ENCODE measurements at places on chromosomes 16 and 17.
A peak's percentile ranks its signal among the peaks of the same experiment; 100 is the strongest.

- no peak for DNase-seq
Observed at GRCh38 chr17:74798239-74798707, 22.1 kb upstream of the NAT9 start.

GRCh38 chr16:75383141-75383540 lies 50.2 kb downstream of the CFDP1 start:
- DNase-seq: no peak

GRCh38 chr17:38707678-38708351 lies 2.7 kb downstream of the MLLT6 start:
- DNase-seq: no peak

DNA sequence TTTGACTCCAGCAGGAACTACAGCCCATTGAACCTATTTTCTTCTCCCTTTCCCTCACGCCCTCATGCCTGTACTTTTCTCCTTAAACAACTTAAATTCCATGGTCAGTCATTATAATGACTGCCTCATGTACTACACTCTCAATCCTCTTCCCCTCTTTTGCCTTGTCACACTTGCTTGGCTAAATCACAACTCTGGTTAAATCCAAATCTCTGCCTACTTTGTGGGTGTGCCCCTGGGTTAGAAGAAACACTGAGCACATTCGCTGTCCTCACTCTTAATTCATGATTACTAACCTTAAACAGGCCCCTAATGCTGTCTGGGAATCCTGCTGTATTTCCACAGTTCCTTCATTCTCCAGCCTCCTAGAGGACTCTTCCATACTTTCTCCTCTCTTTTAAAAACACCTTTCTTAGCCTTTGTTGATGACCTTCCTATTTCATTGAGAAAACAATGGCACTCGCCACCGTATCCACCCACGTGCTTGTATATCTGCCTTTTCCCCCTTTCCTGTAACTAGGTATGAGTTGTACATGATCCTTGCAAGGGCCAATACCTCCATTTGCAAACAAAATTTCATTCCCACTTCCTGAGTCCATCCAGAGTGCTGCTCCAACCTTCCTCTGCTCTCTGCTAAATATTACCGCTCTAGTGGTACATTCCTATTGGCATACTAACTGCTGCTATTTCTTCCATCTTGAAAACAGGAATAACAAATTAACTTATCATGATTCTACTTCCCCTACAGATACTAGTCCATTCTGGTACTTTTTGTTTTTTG lies 28.9 kb downstream of the ZNRF1 start:
- DNase-seq: no peak

DNA sequence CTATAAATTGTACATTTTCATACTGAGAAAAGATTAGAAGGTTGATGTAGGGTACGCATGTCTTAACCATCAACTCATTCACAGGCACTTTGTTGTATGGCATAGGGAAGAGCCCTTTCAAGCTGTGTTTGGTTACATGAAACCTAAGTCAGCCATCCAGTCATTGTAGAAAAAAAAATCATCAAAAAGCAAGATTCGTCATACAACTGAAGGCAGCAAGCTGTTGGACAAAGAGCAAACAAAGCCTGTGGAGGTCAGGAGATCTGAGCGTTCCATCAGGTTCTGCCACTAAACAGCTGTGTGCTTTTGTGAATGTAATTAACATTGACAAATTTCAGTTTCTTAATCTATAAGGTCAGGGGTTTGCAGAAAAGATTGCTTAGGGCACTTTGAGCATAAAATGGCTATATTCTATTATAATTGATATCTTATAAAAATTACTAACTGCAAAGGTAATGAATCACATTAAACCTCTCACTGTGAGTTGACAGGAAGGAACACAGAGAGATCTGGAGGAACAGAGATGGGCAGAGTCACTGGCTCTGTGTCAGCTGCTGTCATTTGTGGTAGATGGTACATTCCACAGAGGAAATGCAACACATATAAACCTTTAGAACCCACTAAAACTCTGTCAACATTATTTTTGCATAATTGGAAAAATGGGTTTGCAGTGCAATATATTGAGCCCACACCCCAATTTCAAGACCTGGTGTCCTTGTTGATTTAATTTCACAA lies 66.3 kb upstream of the MYOCD start:
- no peak for DNase-seq

GRCh38 chr17:76597156-76598003 lies 11.7 kb upstream of the ST6GALNAC2 start:
- no peak for DNase-seq

GRCh38 chr17:66790501-66791061 lies 44.3 kb upstream of the CACNG5 start:
- no peak for DNase-seq

DNA sequence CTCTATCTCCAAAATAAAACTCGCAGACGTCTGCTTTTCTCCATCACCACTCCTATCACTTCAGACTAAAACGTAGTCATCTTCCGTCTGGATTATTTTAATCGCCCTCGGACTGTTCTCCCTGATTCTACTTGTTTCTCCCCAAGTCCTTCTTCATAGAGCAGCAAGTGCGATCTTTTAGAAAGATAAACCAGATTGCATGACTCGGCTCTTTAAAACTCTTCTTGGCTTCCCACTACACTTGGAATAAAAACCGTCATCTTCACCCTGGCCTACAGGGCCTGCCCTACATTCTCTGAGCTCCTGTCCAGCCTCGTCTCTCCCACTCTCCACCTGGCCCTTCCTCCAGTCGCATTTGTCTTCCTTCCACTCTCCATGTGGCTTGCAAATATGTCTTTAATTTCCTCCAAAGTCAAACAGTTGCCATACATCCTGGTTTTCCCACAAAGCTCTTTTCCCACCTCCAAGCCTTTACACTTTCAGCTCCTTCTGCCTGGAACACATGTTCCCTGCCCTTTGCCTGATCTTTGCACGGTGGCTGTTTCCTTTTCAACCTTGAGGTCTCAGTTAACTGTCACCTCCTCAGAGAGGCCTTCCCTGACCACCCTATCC lies 70.5 kb upstream of the DHX40 start:
- no peak for DNase-seq

DNA sequence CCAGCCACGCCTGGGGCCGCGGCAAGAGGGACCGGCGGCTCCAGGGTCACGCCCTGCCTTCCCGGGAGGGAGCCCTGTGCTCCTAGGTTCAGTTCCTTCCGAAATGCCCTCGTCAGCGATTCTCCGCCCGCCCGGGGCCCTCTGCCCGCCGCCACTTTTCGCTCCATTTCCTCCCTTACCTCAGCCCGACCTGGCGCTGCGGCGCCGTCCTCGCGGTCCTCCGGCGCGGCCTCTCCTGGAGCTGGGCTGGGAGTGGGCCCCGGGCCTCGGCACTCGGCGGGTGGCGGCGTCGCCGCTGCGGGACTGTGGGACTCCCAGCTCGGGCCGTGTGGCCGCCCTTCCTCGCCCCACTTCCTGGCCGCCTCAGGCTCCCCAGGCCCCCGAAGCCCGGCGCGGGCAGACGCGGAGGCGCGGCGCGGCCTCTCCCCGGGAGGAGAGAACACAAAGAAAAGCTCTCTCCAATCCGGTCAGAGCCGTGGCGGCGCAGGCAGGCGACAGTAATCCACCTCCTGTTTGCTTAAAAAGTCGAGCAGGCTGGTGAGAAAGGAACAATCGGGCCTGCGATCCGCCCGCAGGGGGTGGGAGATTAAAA lies 1.6 kb downstream of the BAHCC1 start:
- DNase-seq: peak; percentile 83

- peak; percentile 68 for DNase-seq
Observed at GRCh38 chr17:1752425-1753262, 9.2 kb upstream of the SERPINF1 start.

GRCh38 chr17:56985371-56986162 lies 7.6 kb downstream of the SCPEP1 start:
- no peak for DNase-seq

GRCh38 chr16:68287276-68288251 lies 23.2 kb downstream of the SLC7A6OS start:
- no peak for DNase-seq

- no peak for DNase-seq
Observed at GRCh38 chr17:6756425-6757031, 682 bp downstream of the XAF1 start.

DNA sequence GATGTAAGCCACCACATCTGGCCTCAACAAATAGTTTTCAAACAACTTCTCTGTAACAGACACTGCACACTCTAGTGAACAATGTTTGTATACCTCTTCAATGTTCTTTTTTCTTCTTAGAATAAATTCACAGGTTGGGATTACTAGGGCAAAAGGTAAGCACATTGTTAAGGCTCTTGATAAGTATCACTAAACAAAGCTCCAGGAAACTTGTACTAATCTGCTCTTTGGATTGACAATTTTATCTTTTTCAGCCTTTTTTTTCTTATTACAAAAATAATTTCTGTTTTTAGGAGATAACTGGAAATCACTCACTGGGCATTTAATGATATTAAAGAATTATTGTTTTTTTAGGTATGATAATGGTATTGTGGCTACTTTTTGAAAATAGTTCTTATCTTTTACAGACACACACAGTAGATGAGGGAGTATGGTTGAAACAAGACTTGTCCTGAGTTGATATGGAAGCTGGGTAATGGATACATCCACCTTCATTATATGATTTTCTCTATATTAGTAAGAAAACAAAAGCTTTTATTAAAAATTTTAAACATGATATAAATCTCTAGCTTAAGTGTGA lies 7.7 kb upstream of the MPRIP start:
- DNase-seq: no peak

GRCh38 chr17:36196131-36196486 lies 449 bp downstream of the CCL3L1 start:
- no peak for DNase-seq

- no peak for DNase-seq
Observed at GRCh38 chr16:49455991-49456745, 82.6 kb downstream of the C16orf78 start.

DNA sequence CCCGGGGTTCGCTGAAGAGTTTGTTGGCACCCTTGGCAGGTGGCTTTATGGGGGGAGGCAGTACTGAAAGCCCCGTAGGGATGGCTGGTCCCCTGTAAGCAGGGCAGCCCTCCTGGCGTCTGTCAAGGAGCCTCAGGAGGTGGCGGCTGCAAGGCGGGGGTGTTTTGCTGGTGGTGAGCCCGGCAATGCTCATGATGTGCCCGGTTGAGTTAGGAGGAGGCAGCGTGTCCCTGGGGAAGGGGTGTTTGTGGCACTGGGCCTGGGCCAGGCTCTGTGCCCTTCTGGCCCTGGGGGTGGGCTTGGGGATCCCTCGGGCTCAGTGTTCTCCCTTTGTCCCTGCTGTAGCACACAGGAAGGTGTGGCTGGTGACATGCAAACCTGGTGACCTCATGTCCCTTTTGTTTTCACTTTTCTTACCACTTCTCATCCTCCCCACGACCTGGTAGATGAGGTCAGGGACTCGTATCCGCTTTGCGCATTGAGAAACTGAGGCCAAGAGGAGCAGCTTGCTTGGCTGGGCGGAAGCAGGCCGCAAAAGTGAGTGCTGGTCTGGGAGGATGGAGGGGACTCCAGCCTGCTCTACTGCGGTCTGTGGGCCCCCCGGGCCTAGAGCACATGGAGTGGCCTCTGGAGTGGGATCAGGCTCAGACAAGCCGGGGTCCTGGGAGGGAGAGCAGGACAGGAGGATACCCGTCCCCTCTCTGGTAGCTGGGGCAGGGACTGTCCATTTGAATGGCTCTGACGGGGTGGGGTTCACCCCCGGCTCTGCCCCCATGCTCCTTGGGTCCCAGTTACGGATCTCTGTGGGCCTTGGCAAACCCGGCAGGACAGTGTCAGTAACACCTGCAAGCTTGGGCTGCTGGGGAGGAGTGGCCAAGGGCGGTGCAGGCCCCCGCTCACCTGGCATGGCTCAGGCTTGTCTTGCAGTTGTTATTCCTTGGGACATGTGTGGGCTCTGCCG lies 2.2 kb downstream of the SNN start:
- DNase-seq: no peak

- no peak for DNase-seq
Observed at GRCh38 chr17:56913000-56913311, 893 bp downstream of the TRIM25 start.

- no peak for DNase-seq
Observed at GRCh38 chr16:48383009-48383876, 2.0 kb downstream of the SIAH1 start.

DNA sequence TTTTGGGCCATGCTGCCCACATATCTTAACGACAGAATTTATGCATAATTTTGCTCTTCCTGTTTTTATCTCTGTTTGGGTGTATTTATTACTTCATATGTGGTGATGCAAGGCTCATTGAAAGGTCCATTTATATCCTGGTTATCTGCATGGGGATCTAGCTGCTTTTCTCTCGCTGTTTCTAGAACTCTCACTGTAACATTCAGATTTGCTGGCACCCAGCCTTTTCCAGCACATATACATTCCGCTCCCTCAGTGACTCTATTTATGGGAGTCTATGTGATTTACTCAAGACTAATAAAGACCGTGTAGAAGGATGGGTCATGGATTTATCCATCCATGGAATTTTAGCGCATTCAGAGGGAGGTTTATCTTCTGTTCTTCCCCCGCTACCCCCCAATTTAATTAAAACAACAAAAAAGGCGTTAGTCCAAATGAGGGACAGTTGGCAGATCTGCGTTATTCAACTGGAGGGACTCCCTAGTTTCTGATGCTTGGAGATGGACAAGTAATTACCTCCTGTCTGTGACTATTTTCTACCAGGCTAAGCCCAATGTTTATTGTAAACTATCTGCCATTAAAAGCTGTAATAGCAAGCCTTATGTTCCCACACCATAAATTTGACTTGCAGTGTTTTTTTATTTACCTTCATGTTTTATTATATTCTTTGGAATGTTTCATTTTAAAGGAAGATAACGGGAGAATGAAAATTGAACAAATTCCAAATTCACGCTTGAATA lies 19.8 kb upstream of the MARCHF10 start:
- no peak for DNase-seq

DNA sequence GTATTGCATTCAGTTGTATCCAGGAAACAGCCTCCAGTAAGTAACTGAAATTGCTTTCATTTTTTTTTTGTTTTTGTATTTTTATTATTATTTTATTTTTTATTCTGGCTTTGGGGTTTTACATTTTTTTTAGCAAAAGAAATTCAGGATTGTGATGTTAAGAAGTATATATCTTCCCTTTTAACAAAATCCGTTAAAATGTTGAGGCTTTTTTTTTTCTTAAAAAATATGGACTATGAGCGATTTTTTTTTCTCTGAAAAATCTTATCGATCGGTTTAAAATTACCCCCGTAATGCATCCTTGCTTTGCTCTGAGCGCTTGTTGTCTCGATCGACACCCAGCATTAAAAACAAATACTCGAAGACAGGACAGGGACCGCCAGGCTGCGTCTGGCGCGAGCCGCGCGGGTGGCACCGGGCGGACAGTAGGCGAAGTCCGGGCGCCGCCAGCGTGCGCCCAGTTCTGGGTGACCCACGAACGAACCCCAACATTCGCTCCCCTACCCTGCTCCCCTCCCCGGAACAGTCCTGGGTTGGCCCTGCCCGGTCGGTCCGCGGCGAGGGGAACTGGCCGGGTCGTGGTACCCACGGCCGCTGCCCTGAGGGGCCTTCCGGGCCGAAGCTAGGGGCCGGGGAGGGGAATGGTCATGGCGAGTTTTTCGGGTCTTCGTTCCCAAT lies 482 bp downstream of the BAHCC1 start:
- no peak for DNase-seq

- DNase-seq: peak; percentile 36
Observed at GRCh38 chr16:53503991-53504663, 1.1 kb upstream of the AKTIP start.

Data from A549 (cell line).